HuH-7 (cell line): ENCODE measurements at places on chromosomes 2 and 18.
A peak's percentile ranks its signal among the peaks of the same experiment; 100 is the strongest.

GRCh38 chr2:133477616-133477990, 90.7 kb downstream of the NCKAP5 start:
- DNase-seq: no peak

GRCh38 chr2:41968182-41968578, 79.6 kb upstream of the PKDCC start:
- DNase-seq: no peak

DNA sequence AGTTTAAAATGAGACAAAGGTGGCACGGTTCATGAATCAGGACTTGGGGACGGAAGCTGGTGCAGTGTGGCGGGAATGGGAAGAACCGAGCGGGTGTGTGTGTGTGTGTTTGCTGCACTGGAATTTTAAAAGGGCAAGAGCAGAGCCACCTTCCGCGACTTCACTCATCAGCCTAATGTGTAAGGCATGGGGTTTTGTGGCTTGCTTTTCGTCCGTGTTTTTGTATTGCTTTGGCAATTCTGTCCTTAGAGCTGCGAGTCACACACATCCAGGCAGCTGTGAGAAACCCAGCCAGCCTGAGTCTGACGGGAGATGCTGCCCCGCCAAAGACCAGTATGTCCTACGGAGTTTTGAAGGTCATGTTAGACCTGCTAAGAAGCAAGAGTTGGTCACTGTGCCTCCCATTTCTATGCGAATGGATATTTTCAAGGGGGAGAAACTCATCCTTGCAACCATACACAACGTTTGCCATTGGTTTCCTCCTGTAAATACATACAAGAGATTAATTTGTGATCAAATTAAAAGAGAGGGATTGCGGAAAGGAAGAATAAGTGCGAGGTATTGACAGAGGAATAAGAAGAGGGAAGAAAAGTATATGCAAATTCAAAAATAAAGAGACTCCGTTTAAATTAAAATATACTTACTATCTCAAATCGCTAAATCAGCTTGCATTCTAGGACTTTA, 665 bp upstream of the CACNB4 start:
- DNase-seq: peak; percentile 35

DNA sequence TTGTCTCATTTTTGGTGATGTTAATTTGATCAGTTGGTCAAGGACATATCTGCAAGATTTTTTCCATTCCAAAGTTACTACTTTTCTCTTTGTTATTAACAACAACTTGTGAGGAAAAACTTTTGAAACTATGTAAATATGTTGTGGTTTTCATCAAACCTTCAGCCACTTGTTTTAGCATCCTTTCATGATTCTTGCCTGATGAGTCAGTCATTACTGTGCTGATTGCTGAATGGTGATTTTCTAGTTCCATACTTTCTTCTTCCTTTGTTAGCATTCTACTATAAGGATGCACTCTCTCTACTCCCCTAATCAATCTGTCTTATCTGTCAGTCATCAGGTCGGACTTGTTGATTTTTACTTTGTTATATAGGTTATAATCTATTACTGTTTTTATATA, 10.9 kb downstream of the TMEM87B start:
- DNase-seq: no peak

- no peak for DNase-seq
Observed at GRCh38 chr2:100053087-100053885, 89.1 kb downstream of the AFF3 start.

- DNase-seq: no peak
Observed at GRCh38 chr2:168997118-168997521, 34.0 kb downstream of the ABCB11 start.
